Natural killer cell (primary cell): ENCODE measurements at places on chromosomes 6 and 20. TPM values are rescaled to one million over a fixed set of nuclear protein-coding genes. Genes with fewer than 3 reads are reported as not detected.

The IL22RA2 gene
- total RNA-seq = not detected

The C20orf141 gene
- total RNA-seq = not detected

The TP53INP2 gene
- total RNA-seq = 35.9 TPM

The PSORS1C2 gene
- not detected for total RNA-seq

The TUBB2B gene
- 0.66 TPM for total RNA-seq
